ENCODE measurements at places on chromosomes 16 and 17.

GRCh38 chr17:49748223-49748622 lies 15.7 kb downstream of the FAM117A start:
- no peak for DNase-seq

- DNase-seq = no peak
Measured at GRCh38 chr17:16150251-16150856, 65.0 kb downstream of the NCOR1 start.

DNA sequence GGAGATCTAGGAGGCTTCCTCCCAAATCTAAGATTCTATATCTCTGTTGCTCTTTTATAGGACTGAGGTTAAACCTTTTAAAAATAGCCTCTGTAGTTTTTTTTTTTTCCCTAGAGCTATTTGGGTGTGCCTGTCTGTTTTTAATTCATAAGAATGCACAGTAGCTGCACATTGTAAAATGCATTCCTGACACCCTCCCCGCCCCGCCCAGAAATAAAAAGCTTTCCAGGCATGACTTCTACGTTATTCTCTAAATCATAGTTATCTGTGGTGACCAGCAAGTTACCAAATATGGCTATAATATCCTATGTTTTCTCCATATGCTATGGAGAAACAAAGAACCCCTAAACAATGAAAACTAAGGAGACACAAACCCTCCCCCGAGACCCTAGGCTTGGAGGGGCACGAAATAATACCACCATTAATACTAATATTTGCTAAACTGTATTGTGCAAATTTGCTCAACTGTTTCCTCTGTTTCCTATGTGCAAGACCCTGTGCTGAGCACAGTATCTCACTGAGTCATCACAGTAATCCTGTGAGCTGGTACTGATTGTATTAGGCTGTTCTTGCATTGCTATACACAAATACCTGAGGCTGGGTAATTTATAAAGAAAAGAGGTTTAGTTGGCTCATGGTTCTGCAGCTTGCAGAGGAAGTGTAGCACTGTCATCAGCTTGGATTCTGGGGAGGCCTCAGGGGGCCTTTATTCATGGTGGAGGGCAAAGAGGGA lies 388.3 kb downstream of the CA10 start:
- no peak for DNase-seq

- no peak for DNase-seq
Measured at GRCh38 chr17:47278561-47278960, 24.9 kb downstream of the ITGB3 start.

DNA sequence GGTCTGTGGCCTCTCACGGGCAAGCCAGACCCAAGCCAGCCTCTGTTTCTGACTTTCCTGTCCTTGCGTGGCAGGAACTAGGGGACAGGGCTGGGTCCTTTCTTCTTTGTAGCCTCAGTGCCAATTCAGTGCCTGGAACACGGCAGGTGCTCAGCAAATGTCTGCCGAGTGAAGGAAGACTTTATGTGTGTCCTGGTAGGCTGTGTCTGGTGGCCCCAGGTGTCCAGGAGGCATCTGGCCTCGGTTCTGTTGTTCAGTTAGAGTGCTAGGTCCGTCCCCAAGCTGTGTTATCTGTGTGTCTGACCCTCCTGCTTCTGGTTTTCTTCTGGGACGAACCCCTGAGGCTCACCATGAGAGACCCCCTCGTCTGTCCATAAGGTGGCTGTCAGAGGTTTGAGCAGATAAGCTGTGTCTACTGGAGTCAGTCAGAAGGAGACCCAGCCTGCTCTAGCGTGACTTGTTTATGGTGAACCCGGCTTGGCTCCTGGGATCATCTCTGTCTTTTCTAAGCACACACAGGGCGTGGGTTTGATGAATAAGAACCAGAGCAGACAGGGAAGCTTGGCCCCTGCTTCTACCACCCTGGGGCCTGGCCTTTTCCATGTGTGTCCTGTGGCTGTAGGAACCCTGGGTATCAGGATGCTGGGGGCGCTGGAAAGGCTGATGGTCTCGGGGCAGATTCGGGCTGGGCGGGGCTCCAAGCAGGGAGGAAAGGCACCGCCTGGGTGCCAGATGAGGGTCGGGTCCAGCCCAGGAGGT lies 39.3 kb downstream of the ENGASE start:
- no peak for DNase-seq

- DNase-seq = no peak
Measured at GRCh38 chr17:31371511-31372097, 19.9 kb upstream of the RAB11FIP4 start.

- DNase-seq = no peak
Measured at GRCh38 chr16:24180451-24180850, 75.7 kb upstream of the CACNG3 start.

DNA sequence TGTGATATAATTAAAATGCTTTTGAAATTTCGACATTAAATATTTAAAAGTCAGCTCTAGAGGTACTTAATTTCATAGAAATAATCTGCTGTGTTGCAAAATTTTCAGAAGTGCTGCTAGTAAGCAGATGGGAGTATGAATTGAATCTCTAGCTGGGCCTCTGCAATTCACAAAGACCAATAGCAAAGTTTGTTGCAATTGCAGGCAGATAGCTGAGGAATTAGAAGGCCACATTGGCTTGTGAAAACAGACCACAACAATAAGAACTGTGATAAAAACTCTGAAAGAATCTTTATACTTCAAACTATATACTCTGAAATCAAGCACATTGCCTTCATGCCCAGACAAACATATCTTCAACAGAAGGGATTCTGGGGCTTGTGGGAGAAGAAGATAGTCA lies 636.3 kb upstream of the SOX9 start:
- no peak for DNase-seq

- no peak for DNase-seq
Measured at GRCh38 chr16:88298833-88299745, 83.7 kb upstream of the ZNF469 start.

DNA sequence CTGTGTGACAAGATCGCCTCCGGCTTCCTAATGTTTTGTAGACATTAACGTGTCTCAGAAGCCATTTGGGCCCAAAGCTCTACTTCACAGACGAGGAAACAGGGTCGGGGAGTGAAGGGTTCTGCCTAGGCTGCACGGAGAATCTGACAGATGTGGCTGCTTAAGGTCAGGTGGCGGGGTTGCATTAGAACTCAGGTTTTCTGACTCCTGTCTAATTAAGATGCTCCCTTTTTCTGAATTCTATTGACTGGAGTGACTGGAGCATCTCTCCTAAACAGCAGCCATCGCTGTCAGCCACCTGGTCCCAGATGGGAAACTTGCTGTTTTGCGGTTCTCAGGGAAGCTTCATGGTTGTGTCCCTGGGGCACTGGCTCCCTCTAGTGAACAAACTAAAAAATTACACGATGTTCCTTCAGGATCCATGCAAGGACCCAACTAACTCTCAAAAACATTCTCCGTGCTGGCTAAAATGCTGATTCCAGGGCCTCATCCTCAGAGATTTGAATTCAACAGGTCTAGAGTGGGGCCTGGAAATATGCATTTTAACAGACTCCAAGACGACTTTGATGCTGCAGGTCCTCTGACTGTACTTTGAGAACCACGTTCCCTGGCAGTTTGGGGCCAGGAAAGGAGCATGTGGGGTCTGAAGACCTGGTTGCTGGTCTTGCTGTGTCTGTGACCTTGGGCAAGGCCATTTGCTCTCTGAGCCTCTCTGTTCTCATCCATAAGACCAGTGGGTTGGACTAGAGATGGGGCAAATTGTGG lies 117.4 kb downstream of the IRF8 start:
- peak; percentile 43 for DNase-seq

DNA sequence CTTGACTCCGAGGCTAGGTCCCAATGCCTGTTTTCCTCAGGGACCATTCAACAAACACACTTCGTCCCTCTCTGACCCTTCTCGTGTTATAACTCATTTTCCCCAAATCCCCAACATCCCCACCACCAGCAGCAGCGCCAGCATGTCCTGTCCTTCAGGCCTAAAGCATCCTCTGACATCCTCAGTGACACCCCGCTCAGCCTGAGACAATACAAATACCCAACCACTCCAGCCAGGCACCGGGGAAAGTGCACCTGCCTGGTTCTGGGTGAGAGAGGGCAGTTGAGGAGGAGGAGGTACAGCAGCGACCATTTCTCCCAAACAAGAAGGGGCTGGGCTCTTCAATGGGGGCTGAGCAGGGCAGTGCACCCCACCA lies 4.7 kb downstream of the MNT start:
- DNase-seq = no peak

- DNase-seq = no peak
Measured at GRCh38 chr16:85504242-85504641, 108.9 kb upstream of the GSE1 start.

DNA sequence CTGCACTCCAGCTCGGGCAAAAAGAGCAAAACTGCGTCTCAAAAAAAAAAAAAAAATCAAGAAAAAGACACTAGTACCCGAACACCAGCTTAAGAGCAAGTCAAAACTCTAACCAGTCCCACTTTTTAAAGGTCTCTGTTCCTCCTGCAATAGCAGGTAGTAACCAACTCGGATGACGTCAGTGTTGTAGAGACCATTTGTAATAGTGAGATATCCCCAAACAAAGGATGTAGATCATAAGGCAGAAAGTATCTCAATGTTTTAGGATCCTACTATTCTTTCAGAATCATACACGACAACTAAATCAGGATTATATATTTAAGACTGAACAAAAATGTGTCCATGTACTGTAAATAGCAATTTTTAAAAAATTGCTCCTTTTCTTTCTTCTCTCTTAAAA lies 2.4 kb downstream of the JPT1 start:
- no peak for DNase-seq

DNA sequence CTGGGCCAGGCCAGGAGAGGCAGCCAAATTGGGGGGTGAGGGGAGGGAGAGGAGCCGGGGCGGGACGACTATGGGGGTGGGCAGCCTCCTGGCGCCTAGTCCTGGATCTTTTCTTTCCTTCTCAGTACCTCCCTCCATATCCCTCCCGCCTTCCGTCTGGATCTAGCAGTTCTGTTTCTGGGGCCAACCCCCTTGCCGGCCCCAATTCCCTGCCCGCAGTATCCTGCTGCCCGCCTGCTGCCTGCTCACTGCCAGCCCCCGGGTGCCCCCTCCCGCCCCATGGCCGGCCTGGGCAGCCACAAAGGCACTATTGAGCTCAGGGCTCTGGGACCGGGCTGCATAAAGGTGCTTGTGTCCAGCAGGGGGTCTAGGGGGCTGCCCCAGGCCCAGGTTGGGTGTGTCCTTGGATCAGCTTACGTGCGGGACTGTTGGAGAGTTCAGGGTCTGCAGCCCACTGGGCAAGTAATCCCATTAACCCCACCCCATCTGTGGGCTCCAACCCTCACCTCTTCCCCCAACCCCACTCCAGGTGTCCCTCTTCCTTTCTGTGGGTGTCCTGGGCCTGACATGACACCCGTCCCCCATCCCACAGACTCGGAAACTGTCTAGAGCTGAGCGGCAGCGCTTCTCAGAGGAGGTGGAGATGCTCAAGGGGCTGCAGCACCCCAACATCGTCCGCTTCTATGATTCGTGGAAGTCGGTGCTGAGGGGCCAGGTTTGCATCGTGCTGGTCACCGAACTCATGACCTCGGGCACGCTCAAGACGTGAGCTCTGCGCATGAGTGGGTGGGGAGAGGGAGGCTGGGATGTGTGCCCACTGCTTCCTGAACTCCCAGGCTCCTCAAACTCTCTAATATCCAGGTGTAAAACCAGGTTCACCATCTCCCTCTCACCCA lies 2.0 kb downstream of the WNK4 start:
- DNase-seq = no peak

GRCh38 chr16:65305266-65305959 lies 183.6 kb upstream of the CDH11 start:
- no peak for DNase-seq

GRCh38 chr17:41058741-41059140 lies 1.2 kb downstream of the KRTAP2-3 start:
- no peak for DNase-seq

GRCh38 chr16:65202461-65202860 lies 80.6 kb upstream of the CDH11 start:
- DNase-seq = no peak

DNA sequence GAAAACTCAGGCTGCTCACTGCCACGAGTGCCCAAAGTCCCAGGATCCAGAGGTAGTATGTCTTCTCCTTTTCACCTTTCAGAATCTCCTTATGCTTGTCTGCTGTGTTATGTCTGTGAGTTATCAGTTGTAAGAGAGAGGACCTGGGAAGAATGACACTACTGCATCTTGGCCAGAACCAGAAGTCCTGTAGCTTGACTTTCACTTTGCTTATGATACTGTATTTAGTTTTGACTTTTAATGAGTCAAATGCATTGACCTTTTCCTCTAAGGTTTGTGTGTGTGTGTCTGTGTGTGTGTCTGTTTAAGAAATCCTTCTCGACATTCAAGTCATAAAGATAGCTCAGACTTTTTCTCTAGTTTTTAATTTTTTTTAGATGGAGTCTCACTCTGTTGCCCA lies 43.4 kb downstream of the BMERB1 start:
- no peak for DNase-seq

GRCh38 chr17:61485067-61485775 lies 33.0 kb downstream of the TBX4 start:
- no peak for DNase-seq

- no peak for DNase-seq
Measured at GRCh38 chr17:15462976-15463772, 4.2 kb downstream of the CDRT4 start.

GRCh38 chr16:80384862-80385261 lies 155.9 kb upstream of the DYNLRB2 start:
- DNase-seq = no peak

- DNase-seq = no peak
Measured at GRCh38 chr17:82435103-82435502, 15.4 kb downstream of the CYBC1 start.

GRCh38 chr16:18936727-18937340 lies 10.6 kb upstream of the SMG1 start:
- no peak for DNase-seq

GRCh38 chr16:88306411-88306810 lies 76.3 kb upstream of the ZNF469 start:
- DNase-seq = no peak

DNA sequence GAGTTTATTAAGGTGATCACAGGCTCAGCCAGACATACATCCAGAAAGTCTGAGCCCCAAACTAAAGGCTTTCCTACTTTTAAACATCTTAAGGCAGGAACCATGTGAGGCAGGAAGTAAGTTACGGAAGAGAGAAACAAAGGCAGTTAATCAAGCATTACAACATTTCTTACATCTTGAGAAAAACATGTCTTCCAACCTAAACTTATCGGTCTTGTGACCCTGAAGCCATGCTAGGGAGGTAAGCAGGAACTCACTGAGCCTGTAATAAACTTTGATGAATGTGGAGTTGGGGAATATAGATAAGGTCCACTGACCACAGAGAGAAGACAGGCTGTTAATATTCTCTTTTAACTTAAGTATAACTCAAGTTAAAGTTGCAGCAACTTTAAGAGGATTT lies 3.5 kb upstream of the ACSM3 start:
- DNase-seq = no peak

Measured in activated T-cell treated with anti-CD3 and anti-CD28 coated beads for 24 hours (primary cell).